ENCODE measurements at places on chromosomes 6 and 20.

DNA sequence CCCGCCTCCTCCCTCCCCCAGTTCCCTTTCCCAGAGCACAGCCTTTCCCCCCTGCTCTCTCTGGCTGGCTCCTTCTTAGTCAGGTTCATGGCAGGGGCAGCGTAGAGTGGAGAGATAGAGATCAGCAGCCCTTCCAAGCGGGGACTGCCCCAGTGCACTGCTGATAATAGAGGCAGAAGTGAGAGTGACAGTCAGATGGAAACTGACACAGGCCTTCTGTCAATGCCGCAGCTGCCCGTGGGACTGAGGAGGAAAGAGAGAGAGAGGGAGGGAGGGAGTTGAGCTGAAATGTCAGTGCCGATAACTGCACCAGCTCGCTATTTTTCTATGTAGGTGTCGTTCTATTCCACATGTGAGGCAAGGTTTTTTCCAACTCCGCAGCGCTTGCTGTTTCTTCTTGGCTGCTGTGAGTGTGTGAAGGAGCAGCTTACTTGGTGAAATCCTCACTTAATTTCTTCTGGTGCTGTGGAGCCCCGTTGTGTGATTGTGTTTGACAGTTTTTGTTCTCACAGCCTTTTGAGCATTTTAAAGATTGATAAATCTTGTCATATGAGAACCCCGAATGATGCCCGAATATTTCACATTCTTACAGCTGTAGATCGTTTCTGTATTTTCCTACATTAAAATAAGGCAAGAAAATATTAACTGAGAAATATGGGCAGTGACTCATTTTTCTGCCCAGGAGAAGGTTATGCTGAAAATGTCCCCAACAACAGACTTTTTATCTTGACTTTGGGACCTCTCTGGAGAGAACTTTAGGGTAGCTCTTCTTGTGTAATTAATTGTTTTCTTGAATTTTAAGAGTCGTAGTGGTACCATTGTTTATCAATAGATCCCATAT, 386.4 kb upstream of the MMS22L start:
- DNase-seq = peak; percentile 28

- peak; percentile 83 for DNase-seq
Observed at GRCh38 chr6:140445474-140446004, 1071.1 kb upstream of the CITED2 start.

DNA sequence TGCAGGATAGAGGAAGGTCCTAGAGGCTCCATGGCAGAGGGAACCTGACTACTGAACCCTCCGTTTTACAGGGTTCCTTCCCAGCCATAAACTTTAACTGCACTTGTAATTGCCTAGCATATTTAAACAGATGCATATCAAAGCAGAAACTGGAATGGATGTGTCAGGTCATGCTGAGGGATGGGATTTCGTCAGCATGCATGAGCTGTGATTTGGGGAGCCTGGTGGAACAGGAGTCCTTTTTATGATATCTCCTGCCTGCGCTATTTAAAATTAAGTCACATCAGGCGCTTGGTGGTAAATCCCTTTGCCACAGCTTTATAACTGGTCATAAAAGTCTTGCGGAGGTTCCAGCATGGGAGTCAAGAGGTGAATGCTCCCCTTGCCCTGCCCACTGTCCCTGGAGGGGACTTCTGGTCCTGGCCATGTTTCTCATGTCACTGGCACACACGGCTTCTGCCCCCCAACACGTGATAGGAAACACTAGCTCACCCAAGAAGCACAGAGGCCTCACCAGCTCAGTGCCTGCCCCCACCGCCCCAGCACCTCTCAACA, 26.0 kb upstream of the PCMTD2 start:
- DNase-seq = no peak

DNA sequence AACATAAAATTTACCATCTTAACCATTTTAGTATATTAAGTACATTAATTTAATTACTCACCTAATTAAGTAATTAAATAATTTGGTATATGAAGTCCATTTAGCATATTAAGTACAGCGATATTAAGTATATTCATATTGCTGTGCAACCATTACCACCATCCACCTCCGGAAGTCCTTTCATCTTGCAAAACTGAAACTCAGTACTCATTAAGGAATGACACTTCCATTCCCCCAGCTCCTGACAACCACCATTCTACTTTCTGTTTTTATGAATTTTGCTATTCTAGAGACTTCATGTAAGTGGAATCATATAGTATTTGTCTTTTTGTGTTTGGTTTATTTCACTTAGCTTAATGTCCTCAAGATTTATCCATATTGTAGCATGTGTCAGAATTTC, 61.1 kb upstream of the GTSF1L start:
- DNase-seq = no peak
